ENCODE measurements at places on chromosomes 6 and 20. TPM values are rescaled to one million over a fixed set of nuclear protein-coding genes. Genes with fewer than 3 reads are reported as not detected.

Gene IRAK1BP1
- 2.2 TPM for total RNA-seq

DNA sequence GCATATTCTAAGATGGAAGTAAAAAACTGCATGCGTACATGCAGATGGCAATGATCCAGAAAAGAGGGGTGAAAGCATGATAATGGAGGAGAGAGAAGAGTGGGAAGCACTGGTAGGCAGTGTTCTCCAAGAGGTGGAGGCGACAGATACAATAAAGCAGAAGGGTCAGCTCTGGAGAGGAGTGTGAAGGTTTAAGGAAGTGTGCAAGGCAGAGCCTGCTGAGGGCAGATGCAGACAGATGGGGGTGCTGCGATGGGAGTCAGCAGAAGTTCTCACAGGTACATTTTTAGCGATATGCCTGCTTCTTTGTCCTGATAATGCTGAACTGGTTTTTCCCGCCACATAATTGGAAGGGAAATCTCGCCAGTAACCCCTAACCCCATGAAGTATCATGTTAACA is 81.1 kb upstream of the C6orf118 start:
- no peaks in the 10 kb centered on the region for H3K36me3 ChIP-seq
- no peak overlapping the region for H3K4me3 ChIP-seq
- no peak for DNase-seq
- H3K27ac ChIP-seq: no peak overlapping the region
- H3K4me1 ChIP-seq: no peaks in the 10 kb centered on the region

Gene SUMO4
- total RNA-seq: 3.3 TPM

Gene SRMS
- not detected for total RNA-seq

- H3K4me1 ChIP-seq: no peaks in the 10 kb centered on the region
- H3K27ac ChIP-seq: no peak overlapping the region
- H3K4me3 ChIP-seq: no peak overlapping the region
- peaks cover 62% of the 10 kb centered on the region for H3K36me3 ChIP-seq
- no peaks in the 10 kb centered on the region for H3K27me3 ChIP-seq
- no peak for DNase-seq
Measured at GRCh38 chr6:42690151-42690702, 32.2 kb downstream of the PRPH2 start.

DNA sequence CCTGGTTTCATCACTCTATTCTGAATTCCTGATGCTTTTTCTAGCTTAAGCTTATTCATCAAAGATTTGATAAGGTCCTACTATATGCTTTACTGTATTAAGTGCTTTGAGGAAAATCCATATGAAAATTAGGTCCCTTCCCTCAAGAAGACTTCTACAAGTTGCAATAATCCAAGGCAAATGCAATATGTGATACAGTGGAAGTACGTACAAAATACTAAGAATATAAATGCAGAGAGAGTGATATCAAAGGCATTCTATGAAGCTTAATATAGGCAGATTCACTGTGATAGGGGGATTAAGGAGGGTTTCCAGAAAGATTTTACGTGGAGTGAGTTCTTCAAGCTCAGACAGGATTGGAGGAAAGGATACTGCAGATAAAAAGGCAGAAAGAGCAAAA is 142.1 kb downstream of the C6orf118 start:
- no peaks in the 10 kb centered on the region for H3K4me1 ChIP-seq
- no peak overlapping the region for H3K4me3 ChIP-seq
- H3K27me3 ChIP-seq: no peaks in the 10 kb centered on the region
- H3K27ac ChIP-seq: no peak overlapping the region

Gene DEFB128
- not detected for total RNA-seq

All from liver (tissue), 10 donors.